Fibroblast of lung (primary cell): ENCODE measurements at places on chromosomes 4 and X.

- H3K27me3 ChIP-seq = no peaks in the 10 kb centered on the region
- H3K4me1 ChIP-seq = no peaks in the 10 kb centered on the region
- no peaks in the 10 kb centered on the region for H3K36me3 ChIP-seq
- DNase-seq = no peak
Observed at GRCh38 chrX:73239242-73239641, 24.6 kb upstream of the NAP1L2 start.

DNA sequence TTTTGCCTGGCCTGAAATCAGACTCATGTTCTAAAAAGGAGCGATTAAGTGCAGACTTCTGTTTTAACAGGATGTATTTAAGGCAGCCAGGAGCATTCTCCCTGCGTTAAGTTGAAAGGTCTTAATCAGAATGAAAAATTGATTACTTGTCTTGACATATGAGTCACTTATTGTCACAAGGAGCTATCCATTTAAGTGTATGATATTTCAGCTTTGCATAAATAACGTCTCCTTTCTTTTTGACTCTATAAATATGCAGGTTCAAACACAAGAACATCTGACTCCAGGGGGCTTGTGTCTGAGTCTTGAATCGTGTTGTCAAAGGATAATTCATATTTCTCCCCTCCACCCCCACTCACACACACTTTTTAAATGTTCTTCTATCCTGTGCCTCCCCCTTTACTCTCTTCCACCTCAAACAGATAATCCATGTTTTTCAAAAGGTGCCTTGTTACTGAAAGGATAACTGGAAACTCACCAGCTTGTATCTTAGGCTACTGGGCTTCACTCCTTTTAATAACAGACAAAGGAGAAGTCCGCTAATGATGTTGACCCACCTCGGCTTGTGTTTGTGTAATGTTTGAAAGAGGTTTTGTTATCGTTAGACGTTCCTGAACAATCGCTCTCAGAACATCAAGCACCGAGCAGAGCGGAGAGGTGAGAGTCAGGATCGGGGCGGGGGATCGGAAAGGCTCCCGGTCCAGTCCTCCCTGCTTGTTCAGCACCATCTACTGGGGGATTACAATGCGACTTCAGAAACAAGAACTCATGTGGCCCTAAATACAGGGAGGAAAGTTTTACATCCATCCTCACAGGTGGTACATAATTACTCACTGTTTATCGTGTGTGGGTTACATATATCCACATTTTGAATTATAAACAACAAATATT is 107.5 kb upstream of the RPL34 start:
- peak; percentile 69 for DNase-seq
- H3K27ac ChIP-seq = no peak overlapping the region
- peaks cover 7% of the 10 kb centered on the region for H3K27me3 ChIP-seq
- no peaks in the 10 kb centered on the region for H3K36me3 ChIP-seq

DNA sequence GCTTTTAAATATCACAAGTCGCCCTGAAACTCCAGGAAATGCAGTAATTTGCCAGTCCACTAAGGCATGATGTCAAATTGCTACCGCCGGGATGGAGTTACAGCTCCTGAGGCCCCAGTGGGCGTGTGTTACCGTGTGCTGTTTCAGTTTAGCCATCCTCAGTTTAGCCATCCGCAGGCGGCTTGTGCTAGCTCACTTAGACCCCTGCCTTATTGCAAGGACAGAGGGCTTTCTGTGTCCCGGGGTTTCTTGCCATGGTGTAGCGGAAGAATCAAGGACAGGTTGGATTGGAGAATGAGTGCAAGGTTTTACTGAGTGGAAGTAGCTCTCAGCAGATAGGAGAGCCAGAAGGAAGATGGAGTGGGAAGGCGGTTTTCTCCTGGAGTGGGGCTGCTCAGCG is 33.8 kb upstream of the LRBA start:
- no peaks in the 10 kb centered on the region for H3K27me3 ChIP-seq
- H3K4me1 ChIP-seq = no peaks in the 10 kb centered on the region
- no peak overlapping the region for H3K4me3 ChIP-seq

DNA sequence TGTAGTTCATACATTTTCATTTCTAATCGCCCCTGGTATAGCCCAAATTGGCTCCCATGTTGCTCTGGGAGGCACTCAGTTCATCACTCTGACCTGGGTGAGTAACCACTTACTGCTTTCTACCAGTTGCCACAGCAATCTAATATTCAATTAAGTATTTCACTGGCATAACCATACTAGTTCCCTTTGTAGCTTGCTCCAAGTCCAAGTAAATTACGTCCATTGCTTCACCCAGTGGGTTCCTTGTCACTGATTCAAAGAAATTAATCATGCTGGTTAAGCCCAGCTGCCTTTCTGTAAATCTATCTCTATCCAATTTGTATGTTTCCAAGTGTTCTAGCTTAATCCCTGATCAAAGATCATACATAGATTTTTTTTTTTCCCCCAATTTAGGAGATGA is 92.0 kb upstream of the CBR4 start:
- H3K4me3 ChIP-seq = no peak overlapping the region
- peaks cover 2% of the 10 kb centered on the region for H3K4me1 ChIP-seq

GRCh38 chr4:7147661-7148310 is 44.6 kb upstream of the SORCS2 start:
- no peak overlapping the region for H3K27ac ChIP-seq
- H3K36me3 ChIP-seq = no peaks in the 10 kb centered on the region
- no peak for DNase-seq
- no peak overlapping the region for H3K4me3 ChIP-seq
- no peaks in the 10 kb centered on the region for H3K4me1 ChIP-seq
- peaks cover 5% of the 10 kb centered on the region for H3K27me3 ChIP-seq

- H3K27me3 ChIP-seq = no peaks in the 10 kb centered on the region
- no peak overlapping the region for H3K4me3 ChIP-seq
- DNase-seq = no peak
- no peaks in the 10 kb centered on the region for H3K36me3 ChIP-seq
Observed at GRCh38 chr4:158958489-158959270, 144.2 kb upstream of the RAPGEF2 start.

DNA sequence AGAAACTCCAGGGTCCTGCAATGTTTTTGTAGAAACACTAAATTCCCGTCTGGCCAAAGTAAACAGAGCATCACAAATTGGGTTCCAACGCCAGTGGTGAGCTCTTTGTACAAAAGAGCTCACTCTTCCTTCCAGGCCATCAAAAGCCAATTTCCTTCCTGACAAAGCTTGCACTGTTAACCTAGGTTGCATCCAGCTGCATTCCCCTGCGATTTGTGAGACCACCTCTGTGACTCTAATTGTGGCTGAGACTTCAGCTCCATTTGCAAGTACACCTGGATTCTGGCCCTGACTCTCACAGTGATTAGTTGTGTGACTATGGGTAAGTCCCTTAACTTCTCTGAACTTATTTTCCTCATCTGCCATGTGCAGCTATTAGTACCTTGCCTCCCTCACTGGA is 212.5 kb upstream of the CXorf66 start:
- H3K4me3 ChIP-seq = no peak overlapping the region
- no peaks in the 10 kb centered on the region for H3K27me3 ChIP-seq
- H3K4me1 ChIP-seq = no peaks in the 10 kb centered on the region
- peak; percentile 9 for DNase-seq
- H3K36me3 ChIP-seq = no peaks in the 10 kb centered on the region

DNA sequence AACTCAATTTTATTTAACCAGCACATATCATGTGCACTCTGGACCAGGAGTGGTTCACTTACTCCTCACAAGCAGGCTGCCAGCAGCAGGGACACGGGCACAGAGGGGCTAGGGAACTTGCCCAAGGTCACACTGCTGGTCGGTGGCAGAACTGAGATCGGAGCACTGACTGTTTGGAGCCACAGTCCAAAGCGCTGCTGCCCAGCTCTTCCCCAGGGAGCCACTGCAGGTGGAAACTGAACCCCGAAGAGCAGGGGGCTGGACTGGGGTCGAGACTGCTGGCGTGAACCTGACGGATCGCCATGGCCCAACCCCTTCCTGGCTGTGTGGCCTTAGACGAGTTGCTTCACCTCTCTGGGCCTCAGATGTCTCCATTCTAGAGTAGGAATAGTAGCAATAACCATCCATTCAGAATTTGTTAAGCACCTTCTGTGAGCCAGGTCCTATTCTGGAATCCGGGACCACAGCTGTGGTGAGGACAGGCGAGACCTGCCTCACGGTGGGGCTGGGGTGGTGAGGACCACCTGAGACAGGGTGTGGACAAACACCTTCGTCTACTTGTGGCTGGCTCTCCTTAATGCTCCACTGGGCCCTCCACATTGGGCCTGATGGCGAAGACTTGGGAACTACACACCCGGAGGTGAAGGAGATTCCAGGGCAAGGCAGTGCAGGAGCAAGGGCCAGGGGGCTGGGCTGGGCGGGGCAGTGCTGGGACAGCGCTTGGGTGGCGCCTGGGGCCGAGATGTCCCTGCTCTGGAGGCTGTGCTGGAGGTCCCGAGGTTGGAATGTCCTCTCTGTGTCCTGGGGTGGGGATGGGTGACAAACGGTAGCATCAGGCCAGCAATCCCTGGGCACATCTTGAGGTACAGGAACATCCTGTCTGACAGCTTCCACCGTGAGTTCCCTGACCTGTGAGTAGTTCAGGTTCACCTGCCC is 32.0 kb upstream of the KIAA0232 start:
- peaks cover 8% of the 10 kb centered on the region for H3K4me1 ChIP-seq
- H3K4me3 ChIP-seq = no peak overlapping the region
- no peaks in the 10 kb centered on the region for H3K27me3 ChIP-seq
- H3K36me3 ChIP-seq = no peaks in the 10 kb centered on the region
- H3K27ac ChIP-seq = no peak overlapping the region
